ENCODE measurements at places on chromosomes 7 and 10.

DNA sequence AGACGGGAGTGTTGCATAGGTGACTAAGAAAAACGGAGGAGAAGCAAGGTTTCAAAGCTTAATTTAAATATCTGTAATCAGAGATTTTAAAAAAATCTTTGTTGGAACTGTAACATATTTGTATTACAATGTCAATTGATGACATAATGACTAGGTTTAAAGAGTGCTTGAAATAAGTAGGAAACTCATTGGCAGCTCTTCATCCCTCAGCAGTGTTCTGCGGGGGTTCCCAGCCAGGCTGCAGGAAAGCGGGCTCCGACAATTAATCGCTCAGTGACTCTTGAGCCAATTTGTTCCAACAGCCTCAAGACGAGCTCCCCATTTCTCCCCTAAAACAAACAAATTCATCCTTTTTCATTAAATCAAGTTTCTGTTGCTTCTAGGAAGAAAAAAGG is 22.6 kb downstream of the CPXM2 start:
- DNase-seq = no peak

DNA sequence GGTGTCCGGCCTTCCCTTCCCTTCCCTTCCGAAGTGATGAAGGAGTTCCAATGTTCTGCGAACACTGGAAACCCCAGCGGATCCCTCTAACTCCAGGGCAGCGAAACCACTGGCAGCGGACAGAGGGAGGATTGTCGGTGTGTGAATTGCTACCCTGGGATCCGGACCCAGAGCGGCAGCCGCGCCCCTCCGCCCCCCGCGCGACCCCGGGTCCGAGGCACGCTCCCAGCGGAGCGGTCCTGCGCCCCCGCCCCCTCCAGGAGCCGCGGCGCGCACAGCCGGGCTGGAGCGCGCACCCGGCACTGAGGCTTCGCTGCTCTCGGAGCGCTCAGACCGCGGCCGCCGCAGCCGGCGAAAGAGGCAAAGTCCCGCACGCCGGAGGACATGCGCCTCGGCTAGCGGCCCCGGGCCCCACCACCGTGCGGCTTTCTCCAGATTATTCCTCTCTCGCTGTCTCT is at the start of gene PTPRZ1:
PTPRZ1 (plus strand) TSS at position 331 of the 458 bp plus-strand sequence. CDS start 339 bp downstream, outside the sequence.
- DNase-seq = no peak

DNA sequence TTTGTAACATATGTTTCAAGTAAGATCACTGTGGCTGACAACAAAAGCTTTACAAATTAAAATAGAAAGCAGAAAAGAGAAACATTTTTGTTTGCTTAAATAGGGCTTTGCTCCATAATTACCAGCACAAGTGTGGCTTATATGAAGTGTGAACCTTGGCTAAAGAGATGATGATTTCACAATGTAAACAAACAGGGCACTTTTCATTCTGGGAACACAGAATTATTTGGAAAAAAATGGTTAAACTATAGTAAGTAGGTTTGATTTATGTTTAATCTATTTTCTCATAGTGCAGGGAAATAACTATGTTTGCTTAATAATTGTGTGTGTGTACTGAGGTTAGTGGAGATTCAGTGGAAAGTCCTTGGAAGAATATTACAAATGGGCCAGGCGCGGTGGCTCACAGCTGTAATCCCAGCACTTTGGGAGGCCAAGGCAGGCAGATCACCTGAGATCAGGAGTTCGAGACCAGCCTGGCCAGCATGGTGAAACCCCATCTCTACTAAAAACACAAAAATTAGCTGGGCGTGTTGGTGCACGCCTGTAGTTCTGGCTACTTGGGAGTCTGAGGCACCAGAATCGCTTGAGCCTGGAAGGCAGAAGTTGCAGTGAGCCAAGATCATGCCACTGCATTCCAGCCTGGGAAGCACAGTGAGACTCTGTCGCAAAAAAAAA is 19.1 kb upstream of the OTUD1 start:
- DNase-seq = no peak

GRCh38 chr10:17548770-17549169 is 68.4 kb downstream of the HACD1 start:
- no peak for DNase-seq

- no peak for DNase-seq
These were observed 32.0 kb downstream of the SRRM3 start for GRCh38 chr7:76233538-76234281.

- DNase-seq = peak; percentile 28
These were observed 53.3 kb upstream of the PPIF start for GRCh38 chr10:79293841-79294581.

- DNase-seq = no peak
These were observed 57.2 kb upstream of the ELMO1 start for GRCh38 chr7:37505750-37506353.

DNA sequence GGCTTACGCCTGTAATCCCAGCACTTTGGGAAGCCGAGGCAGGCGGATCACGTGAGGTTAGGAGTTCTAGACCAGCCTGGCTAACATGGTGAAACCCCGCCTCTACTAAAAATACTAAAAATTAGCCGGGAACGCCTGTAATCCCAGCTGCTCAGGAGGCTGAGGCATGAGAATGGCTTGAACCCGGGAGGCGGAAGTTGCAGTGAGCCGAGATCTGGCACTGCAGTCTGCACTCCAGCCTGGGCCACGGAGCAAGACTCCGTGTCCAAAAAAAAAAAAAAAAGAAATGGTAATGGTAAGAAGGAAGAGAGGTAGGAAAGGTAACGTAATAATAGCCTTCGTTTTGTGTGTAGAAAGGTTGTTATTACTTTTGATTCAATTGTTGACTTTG is 1.2 kb downstream of the HSPA14 start:
- DNase-seq = no peak

- DNase-seq = no peak
These were observed 131.1 kb downstream of the CNNM2 start for GRCh38 chr10:103049237-103049636.

- no peak for DNase-seq
These were observed 365.8 kb downstream of the BBS9 start for GRCh38 chr7:33495207-33495606.

GRCh38 chr7:20576166-20576660 is 39.3 kb upstream of the ABCB5 start:
- no peak for DNase-seq

- DNase-seq = no peak
These were observed 24.2 kb upstream of the FAM20C start for GRCh38 chr7:167976-168791.

GRCh38 chr10:95394161-95394880 is 103.5 kb upstream of the PDLIM1 start:
- DNase-seq = no peak

DNA sequence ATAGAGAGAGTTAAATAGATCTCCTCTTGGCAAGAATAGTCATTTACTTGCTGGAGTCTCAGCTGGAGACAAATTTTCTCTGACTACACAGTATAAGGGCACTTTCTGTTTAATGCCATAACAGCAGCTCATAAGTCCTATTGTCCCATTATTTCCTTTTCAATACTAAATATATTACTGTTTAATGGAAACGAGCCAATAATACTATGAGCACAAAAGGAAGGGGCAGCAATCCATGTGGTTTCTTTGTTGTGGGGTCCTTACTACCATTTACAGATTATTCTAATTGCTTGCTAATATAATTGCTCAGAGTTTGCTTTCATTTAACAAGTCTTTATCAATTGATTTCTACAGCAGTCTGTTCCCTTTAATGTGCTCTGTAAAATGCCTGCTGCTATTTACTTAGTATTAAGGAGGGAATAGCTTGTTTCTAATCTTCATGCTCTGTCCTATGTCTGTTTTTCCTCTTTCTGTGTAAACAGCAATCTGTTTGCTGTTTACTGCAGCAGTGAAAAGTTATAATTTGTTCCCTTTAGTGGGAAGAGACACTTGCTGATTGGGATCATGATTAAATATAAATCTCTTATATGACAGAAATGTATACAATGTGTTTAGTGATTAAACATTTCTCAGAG is 296.2 kb upstream of the SMIM30 start:
- DNase-seq = no peak

- no peak for DNase-seq
These were observed 2.9 kb upstream of the TRIM8 start for GRCh38 chr10:102641402-102641801.

DNA sequence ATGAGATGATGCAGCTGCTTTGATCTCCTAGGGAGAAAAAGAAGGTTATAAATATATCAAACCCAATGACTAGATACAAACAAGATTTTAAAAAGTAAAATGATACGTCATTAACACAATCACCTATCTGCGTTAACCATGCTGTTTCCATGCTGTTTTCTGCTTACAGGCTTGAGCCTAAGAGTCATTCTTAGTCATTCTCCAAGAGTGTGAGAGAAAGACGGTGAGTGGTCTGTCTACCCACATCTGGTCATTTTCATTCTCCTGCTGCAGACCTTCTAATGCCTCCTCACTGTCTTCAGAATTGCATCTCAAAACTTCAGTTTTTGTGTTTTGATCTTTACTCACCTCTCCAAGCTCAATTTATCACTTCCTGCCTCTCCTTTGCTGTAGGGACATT is 98.0 kb upstream of the ELMO1 start:
- no peak for DNase-seq

DNA sequence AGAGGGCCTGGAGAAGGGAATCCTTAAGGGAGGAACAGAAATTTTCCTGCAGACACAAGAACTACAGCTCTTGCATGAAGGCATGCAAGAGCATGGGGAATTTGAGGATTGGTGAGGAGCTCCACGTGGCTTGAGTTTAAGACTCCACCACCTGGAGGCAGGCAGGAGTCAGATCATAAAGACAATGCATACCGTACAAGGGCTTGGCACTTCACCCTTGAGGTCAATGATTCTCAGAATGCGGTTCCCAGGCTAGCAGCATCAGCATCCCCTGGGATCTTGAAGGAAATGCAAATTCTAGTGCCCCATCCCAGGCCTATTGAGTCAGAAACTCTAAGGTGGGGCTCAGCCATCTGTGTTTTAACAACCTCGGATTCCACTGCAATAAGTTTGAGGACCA is 143.8 kb downstream of the C7orf25 start:
- DNase-seq = no peak

DNA sequence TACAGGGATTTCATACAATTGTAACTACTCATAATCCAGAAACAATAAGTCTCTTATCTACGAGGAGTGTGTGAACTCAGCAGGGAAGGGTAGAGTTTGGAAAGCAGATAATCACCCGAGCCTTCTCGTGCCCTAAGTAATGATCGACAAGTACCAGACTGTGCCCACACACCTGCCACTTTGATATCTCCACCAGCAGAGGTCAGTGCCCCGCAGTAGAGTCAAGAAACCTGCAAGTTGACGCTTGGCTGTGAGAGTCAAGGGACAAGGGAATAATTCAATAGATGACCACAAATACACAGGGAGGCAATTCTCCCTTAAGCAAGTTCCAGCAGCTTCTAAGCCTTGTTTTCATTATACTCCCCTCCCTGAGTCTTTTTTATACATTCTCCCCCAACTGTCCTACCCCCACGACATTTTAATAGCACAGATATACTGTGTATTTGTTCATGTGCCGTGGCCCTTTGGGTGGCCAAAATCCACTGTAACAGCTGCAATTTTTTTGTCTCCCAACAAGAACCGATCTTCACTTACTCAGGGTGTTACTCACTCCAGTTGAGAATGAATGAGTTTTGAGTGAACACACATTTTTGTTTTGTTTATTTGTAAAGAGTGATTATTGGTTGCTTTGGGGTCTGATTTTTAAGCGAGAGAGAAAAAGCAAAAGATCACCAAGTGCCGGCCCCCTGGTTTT is 106.9 kb upstream of the RHEB start:
- peak; percentile 37 for DNase-seq

DNA sequence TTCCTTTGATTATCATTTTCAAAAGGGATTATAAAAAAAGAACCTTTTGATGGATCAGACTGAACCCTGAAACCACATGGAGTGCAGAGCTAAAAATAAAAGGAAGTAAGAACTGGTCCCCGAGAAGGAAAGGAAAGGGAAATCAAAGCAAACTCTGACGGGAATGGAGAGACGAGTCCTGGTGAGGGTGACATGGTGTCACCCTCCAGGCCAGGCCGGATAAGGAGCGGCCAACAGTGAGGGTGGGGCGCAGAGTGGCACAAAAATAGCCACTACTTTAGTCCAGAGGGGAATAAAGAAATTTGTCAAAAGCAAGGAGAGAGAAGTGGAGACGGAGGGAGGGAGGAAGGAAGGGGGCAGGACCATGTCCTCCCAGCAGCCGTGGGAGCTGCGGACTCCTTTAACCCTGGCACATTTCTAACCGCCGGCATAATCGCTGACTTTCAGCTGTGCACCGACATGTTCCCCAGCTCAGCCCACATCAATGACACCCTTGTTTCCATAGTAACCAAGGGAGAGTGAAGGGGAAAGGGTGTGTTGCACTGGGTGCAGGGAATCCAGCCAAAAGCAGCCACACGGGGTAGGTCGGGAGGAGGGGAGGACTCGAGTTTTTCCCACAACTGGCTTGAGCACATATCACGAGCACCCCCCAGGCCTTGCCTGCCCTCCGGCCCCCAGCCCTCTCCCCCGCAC is 29.7 kb downstream of the TRIM8 start:
- DNase-seq = peak; percentile 85

GRCh38 chr7:50142425-50143017 is 49.5 kb upstream of the ZPBP start:
- peak; percentile 70 for DNase-seq

DNA sequence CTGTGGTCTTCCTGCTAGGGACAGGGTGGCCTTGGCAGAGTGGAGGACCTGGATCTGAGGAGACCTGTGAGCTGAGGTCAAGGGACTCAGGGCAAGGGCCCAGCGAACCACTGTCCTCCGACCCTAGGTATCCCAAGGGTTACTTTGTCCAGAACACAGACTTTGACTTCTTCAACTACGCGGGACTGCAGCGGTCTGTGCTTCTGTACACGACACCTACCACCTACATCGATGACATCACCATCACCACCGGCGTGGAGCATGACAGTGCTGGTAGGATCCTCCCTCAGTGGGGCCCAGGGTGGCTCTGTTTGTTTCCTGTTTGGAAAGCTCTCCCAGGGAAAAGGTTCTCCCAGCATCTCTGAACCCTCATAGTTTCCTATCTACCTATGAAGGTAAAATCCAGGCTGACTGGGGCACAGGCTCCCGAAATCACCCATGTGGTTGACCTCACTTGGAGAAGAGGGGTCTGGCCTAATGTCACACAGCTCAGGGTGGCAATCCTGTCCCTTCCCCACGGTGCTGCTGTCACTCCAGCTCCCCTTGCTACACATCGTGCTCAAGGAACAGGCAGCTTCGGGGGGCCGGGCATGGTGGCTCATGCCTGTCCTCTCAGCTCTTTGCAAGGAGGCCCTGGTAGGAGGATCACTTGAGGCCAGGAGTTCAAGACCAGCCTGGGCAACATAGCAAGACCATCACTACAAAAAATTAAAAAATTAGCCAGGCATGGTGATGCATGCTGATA is 57.6 kb downstream of the ZNF727 start:
- DNase-seq = no peak

DNA sequence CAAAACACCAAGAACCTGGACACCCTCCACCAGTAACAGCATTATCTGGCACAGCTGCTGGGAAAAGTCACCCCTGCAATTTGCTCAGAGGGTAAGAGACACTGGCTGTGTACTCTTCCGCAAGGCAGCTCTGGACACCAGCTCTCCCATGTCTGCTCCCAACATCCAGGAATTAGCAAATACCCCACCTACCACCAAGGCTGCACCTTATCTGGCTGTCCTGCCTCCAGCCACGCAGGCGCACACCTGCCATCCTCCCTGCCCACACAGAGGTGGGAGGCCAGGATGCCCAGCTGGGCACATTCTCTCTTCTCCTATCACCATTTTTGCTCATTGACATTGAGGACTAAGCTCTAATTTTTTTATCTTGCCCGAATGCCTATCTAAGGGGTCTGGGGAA is 20.3 kb upstream of the BNIP3 start:
- DNase-seq = no peak
